ENCODE measurements at places on chromosomes 7 and 10. TPM values are rescaled to one million over a fixed set of nuclear protein-coding genes. Genes with fewer than 3 reads are reported as not detected.

DNA sequence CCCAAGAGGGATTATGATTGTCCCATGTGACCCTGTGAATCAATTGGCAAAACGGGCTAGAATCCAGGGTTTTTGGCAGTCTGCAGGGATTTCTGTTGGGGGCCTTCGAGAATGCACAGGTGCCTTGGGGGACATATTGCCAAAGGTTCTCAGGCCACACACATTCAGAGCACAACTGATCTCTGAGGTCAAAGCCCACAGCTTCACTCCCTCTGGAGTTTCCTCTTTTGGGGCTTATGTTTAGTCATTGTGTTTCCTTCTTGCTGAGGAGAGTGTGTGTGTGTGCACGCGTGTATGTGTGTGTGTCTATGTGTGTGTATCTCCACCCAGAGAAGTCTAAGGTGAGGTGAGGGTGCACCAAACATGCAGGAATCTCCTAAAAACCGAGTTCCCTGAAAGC lies 8.8 kb downstream of the PPIF start:
- DNase-seq = no peak

GRCh38 chr7:104434129-104434528 lies 105.7 kb downstream of the LHFPL3 start:
- DNase-seq = no peak

- no peak for DNase-seq
These were observed 265.4 kb downstream of the CSTF2T start for GRCh38 chr10:51433949-51434475.

DNA sequence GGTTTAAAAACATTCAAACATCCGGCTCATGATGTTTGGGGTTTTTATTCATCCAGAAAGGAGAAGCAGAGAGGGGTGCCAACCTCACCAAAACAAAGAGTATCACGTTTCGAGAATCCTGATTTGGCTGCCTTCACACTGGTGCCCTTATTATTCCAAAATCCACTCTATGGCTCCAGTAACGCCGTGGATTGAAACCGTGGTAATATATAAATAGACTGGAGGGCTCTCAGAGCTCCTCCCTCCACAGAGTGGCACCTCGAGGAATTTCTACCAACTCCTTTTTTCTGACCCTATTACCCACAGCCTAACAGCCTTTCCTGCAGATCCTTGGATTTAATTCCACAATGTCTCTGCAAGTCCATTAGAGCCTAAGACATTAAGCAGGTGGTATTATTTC lies 353.6 kb downstream of the CRPPA start:
- no peak for DNase-seq

GRCh38 chr7:309586-310228 lies 19.7 kb downstream of the FOXL3 start:
- DNase-seq = no peak

DNA sequence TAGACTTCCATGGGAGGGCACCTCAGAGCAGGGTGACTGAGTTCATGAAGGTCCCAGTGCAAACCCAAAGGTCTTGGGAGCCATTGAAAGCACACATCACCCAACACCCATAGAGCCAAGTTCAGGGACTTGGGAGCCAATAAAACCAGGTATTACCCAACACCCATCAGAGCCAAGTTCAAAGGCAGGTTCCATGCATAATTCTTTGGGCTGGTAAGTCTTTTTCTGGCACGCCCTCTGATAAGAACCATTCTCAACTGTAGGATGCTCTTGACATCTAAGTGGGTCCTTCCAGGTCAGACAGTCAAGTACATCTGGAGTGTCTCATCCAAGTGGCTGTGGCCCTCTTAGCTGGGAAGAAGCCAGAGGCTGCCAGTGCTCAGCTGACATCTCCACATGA lies 63.2 kb downstream of the EBF3 start:
- no peak for DNase-seq

The CPA1 gene
- not detected for polyA plus RNA-seq

The GDF10 gene
- not detected for polyA plus RNA-seq

The FAM131B gene
- polyA plus RNA-seq = 2.3 TPM
